ENCODE measurements at places on chromosomes 2 and 18. TPM values are rescaled to one million over a fixed set of nuclear protein-coding genes. Genes with fewer than 3 reads are reported as not detected.

DNA sequence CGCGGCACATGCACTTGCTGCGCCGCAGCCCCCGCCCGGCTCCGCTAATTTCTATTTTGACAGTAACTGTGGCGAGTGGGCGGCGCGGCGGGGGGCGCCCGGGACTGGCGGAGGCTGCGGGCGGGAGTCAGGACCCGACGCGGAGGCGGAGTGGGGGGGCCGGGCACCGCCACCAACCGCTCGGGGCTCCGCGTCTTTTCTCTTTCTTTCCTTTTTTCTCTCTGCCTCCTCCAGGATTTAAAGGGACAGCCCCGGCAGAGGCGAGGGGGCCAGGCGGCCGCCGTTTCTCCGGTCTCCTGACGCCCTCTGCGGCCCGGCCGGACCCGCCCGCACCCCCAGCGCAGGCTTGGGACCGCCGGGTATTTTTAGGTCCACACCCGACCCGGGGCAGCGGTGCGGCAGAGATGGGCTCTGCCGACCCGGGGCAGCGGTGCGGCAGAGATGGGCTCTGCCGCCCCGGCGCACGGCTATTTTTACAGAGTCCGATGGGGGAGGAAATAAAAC, 460 bp upstream of the ZBTB7C start:
- DNase-seq, result no peak

GRCh38 chr2:128563348-128563687, 244.7 kb upstream of the HS6ST1 start:
- DNase-seq, result no peak

GRCh38 chr2:25301453-25302352, 40.0 kb downstream of the DNMT3A start:
- no peak for DNase-seq

DNA sequence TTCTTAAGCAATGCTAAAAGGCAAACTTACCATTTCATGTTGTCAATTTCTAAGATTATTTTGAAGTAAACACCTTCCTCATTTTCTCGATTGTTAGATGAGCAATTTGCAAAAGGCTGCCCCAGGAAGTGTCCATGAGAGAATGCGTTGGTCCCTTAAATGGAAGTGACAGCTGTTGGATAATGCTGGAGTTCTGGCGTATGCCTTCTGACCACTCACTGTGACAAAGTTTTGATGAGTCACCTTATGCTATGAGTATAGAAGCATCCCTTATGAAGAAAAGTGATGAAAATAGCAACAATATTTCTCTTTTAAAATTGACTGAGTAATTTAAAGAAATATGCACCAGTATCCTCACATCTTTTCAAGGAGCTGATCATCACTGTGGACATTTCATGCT, 1497.5 kb downstream of the DPP10 start:
- no peak for DNase-seq

DNA sequence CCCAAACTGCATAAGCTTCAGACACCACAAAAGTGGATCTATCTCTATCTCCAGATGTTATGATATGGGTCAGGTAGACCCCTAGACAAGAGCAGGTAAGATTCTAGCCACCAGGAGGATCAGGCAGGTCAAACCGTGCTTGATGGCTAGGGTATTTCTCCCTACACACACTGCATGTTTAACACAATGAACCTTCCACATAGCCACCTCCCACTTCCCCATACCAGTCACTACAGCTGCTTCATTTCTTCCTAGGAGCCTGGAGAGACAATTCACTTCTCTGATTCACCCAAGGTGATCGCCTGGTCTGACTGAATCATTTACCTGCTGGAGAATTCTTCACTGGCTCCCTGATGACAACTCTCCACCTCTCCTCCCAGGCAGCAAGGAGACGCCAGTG, 66.0 kb upstream of the MYCN start:
- DNase-seq, result no peak

DNA sequence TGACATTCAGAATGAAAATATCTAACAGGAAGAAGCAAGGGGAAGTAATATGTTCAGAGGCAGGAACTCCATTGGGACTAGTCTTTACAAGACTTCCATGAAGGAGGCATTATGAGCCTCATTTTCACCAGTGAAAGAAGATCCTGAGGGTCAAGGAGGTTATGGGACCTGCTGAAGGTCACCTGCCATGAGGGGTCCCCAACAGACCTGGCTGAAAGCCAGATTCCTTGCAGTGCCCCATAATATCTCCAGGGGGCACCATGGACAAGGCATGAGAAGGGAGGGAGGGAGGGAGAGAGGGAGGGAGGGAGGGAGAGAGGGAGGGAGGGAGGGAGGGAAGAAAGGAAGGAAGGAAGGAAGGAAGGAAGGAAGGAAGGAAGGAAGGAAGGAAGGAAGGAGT, 27.9 kb downstream of the XDH start:
- peak; percentile 41 for DNase-seq

DNA sequence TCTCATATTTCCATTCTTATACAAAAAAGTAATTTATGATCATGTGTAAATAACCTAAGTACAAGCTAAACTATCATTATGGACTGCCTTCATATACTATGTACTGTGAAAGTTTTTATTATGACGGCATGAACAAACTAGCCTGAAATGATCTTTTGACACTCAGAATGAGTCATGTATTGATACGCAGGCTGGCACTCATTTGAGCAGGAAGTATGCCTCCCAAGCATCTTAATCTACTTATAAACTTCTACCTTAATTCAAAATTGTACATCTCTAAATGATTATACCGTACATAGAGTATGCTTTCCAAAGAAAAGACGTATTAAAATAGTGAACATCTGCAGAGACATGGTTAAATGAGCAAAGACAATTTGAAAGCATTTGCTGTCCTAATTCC, 207.1 kb upstream of the SPOPL start:
- no peak for DNase-seq

DNA sequence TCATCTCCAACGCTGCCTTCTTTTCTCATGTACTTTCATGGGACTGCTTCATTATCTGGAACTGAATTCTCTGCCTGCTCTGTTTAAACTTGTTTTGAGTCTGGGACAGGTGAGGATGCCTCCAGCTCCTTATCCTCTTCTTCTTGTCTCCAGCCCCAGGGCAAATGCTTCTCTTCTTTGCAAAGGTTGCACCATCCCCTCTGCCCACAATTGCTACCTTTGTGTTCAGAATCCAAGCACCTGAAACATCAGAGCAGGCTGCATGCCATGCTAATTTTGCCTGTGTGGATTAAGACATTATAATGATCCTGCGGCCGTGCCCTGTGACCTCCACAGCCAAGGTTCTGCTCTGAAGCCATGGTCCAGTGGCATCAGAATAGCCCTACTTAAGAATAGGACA, 309.5 kb downstream of the EPHA4 start:
- DNase-seq, result no peak

DNA sequence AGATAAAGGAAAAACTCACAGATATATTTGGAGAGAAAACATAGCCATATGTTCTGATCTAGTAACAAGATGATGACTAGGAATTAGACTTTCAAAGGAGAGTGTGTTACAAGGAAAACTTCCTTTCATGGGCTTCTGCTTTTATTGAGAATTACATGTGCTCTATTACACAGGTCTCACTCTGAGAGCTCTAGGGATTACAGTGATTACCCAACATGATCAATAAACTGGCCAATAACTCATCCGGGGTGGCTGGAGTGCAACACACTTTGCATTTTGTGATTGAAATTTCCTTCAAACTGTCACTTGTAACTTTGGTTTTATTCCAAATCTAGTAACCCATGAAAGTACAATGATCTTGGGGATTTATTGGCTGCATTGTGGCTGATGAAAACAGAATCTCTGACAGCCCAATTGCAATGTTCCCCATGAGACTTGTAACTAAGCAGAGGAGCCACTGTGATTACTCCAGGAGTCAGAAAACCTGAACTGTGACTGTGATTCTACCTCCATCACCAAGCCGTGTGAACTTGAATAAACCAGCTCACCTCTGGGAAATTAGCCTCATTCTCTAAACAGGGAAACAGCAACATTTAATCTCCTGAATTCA, 40.2 kb upstream of the LRRC30 start:
- DNase-seq, result no peak

GRCh38 chr2:187180529-187180928, 267.5 kb downstream of the CALCRL start:
- DNase-seq, result no peak

DNA sequence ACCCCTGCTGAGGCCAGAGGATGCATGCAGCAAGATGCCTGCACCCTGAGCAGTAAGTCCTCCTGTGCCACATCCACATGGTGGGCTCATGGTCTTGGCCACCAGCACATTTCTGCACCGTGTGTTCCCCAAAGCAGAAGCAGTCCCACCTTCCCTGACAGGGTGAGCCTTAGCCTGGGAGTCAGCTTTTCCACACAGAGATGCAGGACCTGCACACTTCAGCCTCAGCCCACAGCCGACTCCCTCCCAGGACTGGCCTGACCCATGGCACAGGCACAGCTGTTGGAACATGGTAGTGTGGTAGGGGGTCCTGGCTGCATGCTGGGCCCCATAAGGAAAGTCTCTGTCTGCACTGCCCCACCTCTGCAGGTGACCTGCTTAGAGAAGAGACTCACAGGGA, 5.0 kb downstream of the SNED1 start:
- DNase-seq, result no peak

- DNase-seq, result no peak
Measured at GRCh38 chr2:219598308-219599078, 836 bp downstream of the STK11IP start.

DNA sequence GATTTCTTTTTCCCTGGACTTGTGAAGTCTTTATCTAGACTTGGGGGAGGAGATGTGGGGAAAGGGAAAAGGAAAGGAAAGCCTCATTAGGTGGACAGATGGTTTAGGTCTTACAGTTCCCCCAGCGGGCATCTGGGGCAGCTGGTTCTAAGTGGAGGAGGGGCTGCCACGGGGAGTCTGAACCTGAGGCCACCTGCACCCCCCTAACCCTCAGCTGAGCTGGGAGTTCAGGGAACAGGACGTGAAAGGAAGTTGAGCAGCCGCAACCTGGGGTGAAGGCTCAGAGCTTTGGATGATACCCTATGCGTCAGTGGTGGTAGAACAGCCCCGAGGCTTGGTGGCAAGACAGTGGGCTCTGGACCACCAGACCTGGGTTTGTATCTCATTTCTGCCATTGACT, 26.8 kb downstream of the ITM2C start:
- no peak for DNase-seq

- DNase-seq, result no peak
Measured at GRCh38 chr2:191190861-191191552, 40.2 kb upstream of the STAT4 start.

DNA sequence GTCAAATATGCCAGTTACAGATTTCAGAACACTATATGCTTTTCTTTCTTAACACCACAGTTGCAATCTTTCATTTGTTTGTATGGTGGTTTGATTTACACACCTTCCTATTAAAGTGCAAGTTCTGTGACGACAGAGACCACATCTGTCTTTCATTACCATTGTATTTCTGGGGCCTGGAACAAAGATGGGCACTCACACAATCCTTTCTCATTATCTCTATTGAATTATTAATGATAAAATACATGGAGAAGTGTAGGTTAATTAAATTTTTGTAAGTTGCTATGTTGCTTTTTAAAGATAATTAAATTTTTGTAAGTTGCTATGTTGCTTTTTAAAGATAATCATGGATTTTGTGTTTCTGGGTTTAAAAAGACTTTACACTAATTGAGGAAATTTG, 79.9 kb downstream of the KCTD18 start:
- no peak for DNase-seq

- no peak for DNase-seq
Measured at GRCh38 chr18:70165936-70166335, 39.6 kb downstream of the RTTN start.

DNA sequence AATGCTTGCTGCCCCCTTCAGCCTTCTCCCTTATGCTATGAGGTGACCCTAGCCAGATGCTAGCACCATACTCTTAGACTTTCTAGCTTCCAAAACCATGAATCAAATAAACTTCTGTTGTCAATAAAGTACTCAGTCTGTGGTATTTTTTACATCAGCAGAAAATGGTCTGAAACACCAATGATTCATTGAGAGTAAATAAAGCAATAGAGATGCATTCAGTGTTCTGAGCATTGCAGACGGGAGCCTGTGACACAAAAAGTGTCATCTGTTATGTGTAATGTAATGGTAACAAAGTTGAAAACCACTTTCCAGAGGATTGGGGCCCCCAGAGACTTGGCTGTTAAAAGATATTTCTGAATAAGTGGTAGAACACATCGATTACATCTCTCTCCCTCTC, 758.0 kb upstream of the NRXN1 start:
- no peak for DNase-seq

GRCh38 chr2:18791172-18791797, 201.9 kb upstream of the NT5C1B start:
- no peak for DNase-seq

DNA sequence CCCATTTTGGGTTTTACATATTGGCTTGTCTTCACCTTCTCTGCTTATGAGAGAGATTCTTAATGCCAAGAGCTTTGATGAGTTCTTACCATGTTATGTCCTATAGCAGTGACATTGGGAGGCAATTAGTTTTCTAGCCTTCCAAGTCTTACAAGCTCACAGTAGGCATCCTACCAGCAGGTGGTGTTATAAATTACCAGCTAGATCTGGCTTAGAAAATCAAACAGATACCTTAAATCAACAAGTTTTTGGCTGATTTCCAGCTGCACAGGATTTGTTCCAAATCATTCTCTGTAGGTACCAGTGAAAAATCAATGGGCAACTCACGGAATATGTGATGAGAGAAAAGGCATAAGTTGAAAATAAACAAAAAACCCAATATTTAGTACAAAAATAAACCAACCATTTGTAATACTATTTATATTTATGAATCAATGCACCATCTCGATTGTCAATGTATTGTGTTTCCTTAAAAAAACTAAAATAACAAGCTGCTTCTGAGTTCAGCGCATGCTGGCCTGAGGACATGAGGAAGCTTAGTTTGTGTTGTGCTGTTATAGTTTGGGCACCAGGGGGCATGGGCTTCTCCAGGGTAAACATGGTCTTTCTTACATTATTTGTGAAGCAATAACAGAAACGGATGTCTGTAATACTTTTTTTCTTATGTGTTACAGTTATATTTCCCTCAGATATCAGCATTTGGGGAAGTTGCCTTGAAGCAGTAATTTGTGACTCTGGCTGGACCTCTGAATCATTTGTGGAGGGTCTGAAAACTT, 34.1 kb upstream of the NXPH2 start:
- peak; percentile 18 for DNase-seq

CRYGD gene
- polyA plus RNA-seq, result not detected

SERPINE2 gene
- 88.2 TPM for polyA plus RNA-seq

SPP2 gene
- polyA plus RNA-seq, result not detected

RAD51AP2 gene
- polyA plus RNA-seq, result not detected

Measured in A549 (cell line).